ENCODE measurements at places on chromosomes 2 and 18.

DNA sequence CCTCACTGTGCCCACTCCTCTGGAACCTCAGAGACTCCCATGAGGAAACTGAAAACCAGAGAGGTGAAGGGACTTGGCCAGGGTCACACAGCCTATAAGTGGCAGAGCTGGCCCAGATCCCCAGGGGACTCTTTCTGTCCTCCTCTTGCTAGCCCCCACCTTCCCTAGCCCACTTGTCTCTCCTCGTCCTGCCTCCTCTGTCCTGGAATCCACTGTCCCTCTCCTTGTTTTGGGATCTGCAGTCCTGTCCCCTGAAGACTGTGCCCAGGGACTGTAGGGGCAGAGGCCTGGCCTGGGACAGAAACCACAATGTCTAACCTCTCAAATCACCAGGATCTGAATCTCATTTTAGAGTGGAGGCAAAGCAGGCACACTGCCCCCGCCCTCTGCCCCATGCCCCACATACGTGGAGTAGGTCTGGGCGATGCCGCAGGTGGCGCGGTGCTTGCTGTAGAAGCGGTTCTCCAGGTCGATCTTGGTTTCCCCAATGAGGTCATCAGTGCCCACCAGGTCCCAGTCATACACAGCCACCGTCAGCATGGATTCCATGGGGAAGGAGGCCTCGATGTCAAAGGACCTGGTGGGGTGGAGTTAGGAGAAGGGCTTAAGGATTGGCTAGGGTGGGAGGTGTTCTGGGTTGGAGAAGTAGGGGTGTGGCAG lies 12.5 kb downstream of the OTOF start:
- no peak for DNase-seq

DNA sequence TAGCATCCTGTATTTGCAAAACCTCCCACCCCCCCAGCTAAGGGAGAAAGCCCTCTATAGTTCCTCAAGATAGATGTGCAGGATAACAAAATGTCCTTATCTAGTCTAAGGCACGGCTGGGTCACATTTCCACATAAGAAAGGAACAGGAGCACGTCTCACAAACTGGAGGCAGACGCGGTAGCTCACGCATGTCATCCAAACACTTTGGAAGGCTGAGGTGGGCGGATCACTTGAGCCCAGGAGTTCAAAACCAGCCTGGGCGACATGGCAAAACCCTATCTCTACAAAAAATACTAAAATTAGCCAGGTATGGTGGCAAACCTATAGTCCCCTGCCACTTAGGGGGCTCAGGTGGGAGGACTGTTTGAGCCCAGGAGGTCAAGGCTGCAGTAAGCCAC lies 9.3 kb downstream of the SF3B1 start:
- DNase-seq, result no peak

- no peak for DNase-seq
These were observed 1530.7 kb downstream of the LRP1B start for GRCh38 chr2:140600116-140600515.

DNA sequence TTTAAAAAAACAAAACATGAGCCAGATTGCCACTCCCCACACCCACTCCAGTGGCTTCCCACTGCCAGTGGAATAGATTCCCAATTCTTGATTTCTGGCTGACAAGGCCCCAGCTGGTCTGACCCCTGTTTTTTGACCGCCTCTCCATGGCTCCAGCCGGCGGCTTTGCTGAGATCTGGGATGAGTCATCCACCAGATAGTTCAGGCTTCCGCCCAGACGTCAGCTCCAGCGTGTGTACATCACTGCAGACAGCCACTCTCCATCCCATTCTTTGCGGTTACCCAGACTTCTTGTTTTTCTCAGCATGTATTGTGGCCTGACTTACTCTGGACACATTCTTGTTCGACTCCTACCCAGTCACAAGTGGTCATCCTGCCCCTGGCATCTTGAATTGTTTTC lies 227.9 kb downstream of the GBX2 start:
- no peak for DNase-seq

GRCh38 chr2:167480986-167481309 lies 592.7 kb downstream of the XIRP2 start:
- no peak for DNase-seq

DNA sequence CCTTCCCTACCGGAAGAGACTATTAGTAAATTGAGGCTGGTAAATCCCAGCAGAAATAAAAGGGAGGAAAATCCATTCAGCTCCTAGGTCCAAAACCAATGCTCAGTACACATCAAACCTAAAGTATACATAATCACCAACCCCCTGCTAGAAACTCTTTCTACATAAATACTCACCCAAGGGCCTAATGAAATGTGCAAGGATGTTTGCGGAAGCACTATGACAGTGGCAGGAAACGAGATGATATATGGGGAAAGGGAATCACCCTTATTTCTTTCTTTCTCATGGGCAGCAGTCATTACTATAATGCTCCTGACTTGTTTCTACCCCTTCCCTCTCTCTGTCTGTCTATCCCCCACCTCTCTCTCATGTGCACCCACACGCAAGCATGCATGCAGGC lies 1.3 kb upstream of the SCTR start:
- no peak for DNase-seq

DNA sequence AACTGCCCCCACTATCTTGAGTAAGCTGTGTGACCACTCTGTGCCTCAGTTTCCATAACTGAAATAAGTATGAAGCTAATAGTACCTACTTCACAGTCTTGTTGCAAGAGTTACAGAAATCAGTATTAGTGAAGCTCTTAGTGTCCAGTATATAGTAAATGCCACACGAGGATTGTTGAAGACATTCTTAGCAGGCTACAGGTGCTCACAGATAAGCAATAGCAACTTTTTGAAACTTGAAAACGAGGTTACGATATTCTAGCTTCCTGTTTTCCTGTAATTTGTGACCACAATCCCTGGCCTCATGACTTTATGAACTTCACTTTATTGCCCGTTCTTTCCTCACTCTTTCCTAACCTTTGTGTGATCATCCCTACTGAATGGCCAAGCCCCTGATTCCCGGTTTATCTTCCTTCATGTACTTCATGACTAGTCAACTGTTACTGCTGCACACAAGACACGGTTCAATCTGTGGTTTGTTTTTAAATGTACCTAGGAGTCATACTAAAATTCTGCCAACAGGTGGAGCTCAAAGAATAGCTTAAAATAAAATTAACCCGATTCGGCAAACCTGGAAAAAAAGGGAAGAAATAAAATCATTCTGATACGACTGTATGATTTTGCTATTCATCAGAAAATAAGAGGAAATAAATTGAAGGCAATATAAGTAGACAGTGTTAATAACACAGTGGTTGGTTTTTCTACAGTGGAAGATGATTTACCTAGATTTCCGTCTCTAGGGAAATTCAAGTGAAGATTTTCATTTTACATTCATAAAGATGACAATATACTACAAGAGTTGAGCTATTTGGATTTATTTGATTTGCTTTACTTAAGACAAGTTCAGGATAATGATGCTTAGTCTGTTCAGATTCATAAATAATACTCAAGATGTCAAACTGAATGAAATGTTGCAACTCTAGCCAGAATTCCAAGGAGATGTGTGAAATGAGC lies 38.1 kb upstream of the STAT1 start:
- DNase-seq, result no peak

GRCh38 chr2:69659349-69659748 lies 15.8 kb upstream of the AAK1 start:
- DNase-seq, result no peak

- no peak for DNase-seq
These were observed 13.3 kb downstream of the BCL2 start for GRCh38 chr18:63306249-63306648.

DNA sequence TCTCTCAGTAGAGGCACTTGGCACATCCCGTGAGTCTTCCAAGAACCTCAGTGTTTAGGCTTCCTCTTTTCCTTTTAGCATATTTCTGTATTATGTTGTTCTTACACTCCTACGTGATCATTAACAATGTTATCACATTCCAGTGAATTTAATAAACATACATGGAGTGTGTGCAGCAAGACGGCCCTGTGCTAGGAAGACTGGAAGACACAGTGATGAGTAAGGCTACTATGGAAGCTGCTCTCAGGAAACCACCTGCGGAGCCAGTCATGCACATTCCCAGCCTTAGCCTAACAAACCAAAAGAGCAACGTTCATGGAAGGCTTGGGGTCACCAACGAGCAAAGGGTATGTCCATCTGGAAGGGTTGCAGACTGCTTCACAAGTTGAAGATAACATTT lies 103.4 kb downstream of the ETAA1 start:
- DNase-seq, result no peak

DNA sequence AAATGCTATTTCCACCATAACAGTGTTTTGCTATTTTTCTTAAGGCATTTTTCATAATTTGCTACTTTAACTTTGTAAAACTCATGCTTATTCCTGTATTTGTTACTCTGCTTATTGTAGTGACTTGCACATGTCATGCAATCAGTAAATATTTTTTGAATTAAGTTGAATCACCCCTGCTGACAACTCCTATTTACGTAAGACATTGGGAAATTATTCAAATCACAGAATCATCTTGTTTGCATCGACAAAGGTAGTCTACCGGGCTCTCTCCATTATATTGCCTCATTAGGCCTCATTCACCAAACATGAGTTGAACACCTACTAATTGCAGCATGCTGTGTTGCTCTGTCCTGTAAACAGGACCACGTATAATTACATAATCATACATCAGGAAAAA lies 478.5 kb upstream of the ZEB2 start:
- DNase-seq, result no peak

GRCh38 chr2:119586085-119586484 lies 41.8 kb downstream of the CFAP221 start:
- DNase-seq, result no peak

DNA sequence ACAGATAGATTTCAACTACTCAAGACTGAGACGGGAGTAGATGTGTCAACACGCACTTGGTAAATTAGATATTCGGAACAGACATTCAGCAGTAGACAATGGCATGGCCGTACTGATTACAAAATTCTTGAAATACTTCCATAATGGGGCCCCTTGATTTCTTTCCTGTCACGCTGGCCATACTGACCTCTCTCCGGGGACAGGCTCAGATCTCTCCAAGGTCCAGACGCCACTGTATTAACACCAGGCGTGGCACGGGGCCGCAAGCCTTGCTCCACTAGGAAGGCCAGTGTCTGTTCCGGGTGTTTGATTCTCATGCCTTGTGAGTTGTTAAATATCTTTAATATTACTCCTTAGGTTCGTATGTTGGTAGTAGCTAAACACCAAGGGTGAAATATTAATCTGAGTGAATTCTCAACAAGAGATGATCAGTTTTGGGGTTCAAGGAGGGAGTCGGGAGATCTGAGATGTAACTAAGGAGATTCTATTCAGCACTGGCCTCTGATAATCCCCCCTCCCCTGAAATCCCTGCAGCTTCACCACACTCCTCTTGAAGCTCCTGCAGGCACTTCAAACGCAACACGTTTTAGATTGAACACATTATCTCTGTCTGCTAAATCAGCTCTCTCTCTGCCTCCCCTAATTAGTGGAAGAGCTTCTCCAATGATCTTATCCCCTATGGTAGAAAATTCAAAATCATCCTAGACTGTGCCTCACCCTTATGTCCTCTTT lies 2.2 kb upstream of the EHD3 start:
- DNase-seq, result no peak

DNA sequence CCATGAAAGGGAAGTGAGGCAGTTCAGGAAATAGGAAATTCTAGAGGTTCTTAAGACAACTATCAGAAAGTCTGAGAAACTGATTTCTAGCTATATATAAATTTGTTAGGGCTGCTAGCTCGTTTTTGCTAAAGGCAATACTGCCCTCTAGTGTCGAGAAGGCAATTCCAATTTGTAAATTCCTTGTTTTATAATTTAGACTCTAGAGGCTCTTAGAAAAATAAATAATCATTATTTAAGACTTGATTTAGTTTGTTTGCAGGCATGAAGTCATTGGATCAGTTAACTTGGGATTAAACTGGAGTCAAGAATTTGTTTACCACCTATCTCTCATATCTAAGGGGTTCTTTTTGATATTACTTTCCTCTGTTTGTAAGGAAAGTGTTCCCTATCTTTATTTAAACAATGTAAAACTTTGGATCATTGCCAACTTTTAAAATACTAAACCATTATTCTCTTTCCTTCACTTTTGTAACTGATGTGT lies 66.2 kb downstream of the ACVR2A start:
- DNase-seq, result peak; percentile 5

DNA sequence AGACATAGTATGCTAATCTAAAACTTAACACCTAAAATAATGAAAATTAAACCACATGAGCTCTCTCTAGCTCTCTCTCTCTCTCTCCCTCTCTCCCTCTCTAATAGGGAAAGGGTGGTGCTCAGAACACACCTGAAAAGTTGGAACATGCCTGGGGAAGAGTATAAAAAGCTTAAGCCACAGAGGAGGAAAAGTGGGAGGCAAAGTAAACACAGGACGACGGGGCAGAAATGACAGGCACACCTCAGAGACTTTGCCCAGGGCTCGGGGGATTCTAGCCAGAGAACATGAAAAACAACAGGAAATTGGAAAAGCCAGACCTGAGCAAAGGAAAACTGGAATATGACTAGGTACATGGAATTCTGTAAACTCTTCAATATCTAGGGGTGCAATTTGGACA lies 666.1 kb downstream of the BCL11A start:
- DNase-seq, result no peak

DNA sequence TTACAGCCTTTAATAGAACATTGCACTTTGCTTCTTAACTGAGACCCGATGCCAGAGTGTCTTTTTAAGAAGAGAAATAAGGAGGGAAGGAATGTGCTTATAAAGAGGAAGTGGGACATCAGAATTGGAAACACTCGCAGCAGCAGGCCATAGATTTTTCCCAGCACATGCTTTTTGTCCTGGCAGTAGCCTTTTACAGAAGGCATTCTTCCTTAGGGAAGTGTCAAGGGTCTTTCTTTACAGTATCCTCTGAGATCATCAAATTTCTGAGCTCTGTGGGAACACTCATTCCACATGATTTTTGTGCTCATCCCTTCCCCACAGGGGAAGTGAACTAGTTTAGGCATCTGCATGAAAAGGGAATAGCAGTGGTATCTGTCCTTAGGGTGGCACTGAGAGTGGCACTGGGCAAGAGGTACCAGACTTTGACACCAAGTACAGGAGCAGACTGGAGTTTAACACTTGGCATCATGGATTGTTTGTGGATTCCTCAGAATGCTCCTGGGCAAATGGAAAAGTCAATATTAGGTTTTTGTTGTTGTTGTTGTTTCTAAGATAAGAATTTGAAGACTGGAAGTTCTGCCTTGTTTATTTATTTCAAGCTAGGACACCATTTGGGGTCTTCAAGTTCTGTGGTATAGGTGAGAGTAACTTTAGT lies 4.1 kb downstream of the MYO1B start:
- no peak for DNase-seq

DNA sequence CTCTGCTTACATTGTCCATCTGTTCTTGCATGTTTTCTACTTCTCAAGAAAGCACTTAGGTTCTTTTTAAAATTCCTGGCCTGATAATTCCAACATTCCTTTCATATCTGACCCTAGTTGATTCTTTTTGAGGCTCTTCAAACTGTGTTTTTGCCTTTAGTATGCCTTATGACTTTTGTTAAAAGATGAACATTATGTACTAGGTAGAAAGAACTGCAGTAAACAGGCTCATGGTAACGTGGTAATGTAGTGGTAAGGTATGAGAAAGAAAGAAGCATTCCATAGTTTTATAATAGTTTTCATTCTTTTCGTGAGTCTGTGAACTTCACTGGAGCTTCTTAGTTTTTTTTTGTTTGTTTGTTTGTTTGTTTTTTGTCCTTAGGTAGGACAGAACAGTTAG lies 306.4 kb downstream of the MBD2 start:
- no peak for DNase-seq
